ENCODE measurements at places on chromosomes 2 and 18.

DNA sequence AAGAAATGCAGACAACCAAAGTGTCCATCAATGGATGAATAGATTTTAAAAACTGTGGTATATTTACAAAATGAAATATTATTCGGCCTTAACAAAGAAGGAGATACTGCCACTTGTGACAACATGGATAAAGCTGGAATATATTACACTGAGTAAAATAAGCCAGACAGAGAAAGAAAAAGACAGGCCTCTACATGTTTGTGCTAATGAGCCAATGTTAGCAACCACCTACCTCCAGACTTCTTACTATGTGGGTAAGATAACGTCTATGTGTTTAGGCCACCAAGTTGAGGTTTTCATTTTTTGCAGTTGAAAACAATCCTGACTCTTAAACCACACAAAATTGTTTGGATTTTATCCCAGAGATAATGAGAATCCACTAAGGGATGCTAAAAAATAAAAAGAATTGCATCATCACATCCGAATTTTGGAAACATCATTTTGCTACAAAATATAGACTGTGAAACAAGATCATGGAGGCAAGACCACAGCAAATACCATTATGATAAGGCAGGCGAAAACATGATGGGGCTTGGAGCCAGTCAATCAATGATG is 47.0 kb downstream of the EVA1A start:
- DNase-seq = no peak

GRCh38 chr2:13091861-13092378 is 375.2 kb downstream of the TRIB2 start:
- DNase-seq = no peak

DNA sequence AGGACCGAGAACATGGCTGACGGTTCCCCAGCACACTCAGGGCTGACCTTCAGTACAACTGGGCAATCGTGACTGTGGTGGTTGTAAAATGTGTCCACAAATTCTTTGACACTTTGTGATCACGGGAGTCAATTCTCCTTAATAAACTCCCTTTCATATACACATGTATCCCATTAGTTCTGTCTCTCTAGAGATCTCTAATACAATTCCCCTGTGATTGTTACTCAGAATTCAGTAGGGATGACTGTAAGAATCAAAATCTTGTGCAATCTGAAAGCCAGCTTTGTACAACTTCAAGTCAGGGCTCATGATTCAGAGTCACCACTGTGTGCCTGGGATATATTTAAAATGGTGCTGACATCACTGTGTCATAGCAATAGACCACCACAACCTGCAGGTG is 89.5 kb upstream of the LMAN1 start:
- DNase-seq = no peak

DNA sequence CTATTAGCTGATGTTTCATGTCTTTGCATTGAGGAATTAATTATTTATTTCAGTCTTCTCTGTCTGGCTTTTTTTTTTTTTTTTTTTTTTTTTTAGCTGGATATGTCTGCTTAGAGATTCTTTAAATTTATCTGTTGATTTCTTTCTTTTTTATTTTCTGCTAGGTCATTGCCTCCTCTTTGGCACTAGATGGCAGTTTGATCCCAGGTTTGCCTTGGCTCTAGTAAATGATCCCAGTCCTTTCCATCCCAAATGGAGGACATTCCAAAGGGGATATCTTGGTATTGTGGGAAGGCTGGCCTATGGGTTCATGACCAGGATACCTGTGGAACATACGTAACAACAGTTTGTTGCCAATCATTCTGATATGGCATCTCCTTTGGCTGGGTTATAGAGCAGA is 339.5 kb upstream of the GCFC2 start:
- no peak for DNase-seq

DNA sequence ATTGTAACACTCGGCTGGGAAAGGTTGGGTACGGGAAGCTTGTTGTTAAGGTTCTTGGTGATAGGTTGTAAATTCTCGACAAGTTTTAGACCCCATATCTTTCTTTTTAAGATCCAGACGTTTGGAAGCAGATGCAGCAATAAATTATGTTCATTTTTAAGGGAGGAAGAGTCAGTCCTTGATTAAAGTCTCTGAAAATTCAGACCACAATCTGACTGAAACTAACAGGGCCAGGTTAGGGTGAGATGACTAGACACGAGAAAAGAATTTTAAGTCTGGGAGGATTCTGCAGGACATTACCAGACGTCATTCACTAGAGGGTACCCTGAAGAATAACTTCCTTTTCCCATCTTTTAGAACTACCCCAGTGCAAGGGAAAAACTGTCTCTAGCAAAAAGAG is 16.1 kb downstream of the WIPF1 start:
- no peak for DNase-seq

GRCh38 chr2:236284208-236284607 is 20.0 kb upstream of the ASB18 start:
- no peak for DNase-seq

DNA sequence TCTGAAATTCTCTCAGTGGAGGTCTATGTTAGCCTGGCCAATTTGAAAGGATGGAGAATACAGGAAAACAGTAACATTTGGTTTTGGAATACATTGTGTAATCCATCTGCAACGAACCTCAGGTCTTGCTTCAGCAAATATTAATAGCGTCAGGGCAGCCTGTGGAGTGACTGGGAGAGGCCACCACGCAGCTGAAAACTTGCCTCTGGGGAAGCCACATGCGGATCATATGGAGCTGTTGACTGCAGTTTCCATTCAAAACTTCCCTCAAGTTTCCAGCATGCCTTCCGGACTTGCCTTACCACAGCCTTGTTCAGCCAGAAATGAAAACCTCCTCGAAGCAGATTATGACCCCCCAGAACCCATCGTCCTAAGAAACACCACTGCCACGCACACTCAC is 25.7 kb downstream of the BCL11A start:
- no peak for DNase-seq

- no peak for DNase-seq
Measured at GRCh38 chr2:120396013-120396860, 50.3 kb downstream of the INHBB start.

DNA sequence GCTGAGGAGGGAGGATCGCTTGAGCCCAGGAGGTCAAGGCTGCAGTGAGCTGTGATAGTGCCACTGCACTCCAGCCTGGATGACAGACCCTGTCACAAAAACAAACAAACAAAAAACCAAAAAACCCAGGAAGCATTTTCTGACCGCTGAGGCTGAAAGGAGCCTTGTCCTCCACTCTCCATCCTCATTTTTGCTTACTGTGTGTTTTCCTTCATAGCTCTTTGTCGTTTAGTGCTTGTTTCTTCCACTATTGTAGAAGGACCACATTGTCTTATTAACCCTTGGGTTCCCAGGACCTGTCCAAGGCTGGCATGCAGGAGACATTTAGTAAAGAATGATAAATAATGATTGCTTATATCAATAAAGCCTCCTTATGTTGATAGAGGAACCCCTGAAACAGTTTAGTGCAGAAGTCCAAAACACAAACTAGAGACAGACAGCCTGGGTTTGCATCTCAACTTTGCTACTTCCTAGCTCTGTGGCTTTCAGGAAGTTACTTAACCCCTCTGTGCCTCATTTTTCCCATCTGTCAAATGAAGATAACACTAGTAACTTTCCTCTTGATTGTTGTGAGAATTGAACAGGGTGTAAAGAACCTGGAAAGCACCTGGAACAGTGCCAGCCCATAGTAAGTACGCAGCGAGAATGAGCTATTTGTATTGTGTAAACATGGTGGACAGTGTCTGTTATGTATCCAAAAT is 126.0 kb downstream of the LPIN1 start:
- DNase-seq = no peak

DNA sequence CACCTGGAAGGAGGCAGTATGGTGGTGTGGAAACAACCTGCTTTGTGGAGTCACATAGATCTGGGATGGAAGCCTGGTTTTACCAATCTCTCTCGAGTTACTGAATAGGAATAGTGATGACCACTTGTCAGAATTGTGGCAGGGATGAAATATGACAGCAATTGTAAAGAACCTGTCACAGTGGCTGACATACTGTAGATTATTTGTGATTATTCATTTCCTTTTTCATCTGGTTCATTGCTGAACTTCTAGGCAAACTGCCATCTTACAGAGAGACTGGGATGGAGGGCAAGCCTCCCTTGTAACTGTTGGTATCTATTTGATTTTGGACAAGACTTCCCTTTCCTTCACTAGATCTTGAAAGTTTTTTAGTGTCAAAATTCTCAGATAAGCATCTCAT is 42.0 kb downstream of the FMNL2 start:
- DNase-seq = no peak

- DNase-seq = no peak
Measured at GRCh38 chr2:86521922-86522321, 41.3 kb downstream of the CHMP3 start.

- no peak for DNase-seq
Measured at GRCh38 chr2:122307763-122308162, 552.3 kb downstream of the TSN start.

- no peak for DNase-seq
Measured at GRCh38 chr2:218839888-218840287, 8.3 kb upstream of the PRKAG3 start.

GRCh38 chr2:164597983-164598382 is 23.3 kb downstream of the GRB14 start:
- DNase-seq = no peak

- no peak for DNase-seq
Measured at GRCh38 chr2:155692856-155693255, 639.7 kb downstream of the NR4A2 start.

- no peak for DNase-seq
Measured at GRCh38 chr2:109531896-109532727, 81.7 kb downstream of the SEPTIN10 start.

GRCh38 chr2:3451169-3451568 is 68.2 kb downstream of the ADI1 start:
- no peak for DNase-seq
